ENCODE measurements at places on chromosomes 1 and 21. TPM values are rescaled to one million over a fixed set of nuclear protein-coding genes. Genes with fewer than 3 reads are reported as not detected.

Gene DCST2
- 1.7 TPM for total RNA-seq

- DNase-seq: no peak
Observed at GRCh38 chr1:187338762-187339412, 510.1 kb downstream of the PLA2G4A start.

GRCh38 chr1:155424091-155424490 is 103.4 kb downstream of the RUSC1 start:
- no peak for DNase-seq

DNA sequence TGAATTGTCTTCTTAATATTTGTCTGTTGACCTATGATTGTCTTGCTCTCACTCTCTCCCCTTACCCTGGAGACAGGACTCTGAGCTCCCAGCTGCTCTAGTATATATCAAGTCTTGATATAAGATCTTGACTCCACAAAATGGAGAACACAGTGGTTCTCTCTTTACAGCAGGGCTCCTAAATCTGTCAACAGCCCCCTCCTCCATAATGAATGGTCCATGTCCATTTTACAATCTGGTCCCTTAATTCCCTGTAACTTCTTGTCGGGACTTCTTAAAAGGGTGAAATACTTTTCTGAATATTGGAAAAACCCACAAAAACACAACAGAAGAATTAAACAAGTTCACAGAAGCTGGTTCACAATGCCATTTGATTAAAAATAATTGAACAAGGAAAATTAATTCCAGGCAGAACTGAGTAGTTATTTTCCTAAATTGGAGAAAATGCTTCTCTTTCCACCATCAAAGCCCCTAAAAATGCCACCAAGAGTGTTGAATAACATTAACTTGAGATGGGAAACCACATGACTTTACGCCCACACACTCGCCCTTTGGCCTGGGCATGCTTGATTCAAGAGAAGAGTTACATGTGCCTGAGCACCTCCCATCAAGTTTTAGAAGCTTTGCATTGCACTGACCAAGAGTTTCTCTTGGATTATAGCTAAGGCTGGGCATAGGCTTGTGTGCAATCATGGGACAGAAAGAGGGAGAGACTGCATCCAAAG is 109.8 kb downstream of the TOMM20 start:
- no peak for DNase-seq

Gene GJA8
- total RNA-seq: not detected

DNA sequence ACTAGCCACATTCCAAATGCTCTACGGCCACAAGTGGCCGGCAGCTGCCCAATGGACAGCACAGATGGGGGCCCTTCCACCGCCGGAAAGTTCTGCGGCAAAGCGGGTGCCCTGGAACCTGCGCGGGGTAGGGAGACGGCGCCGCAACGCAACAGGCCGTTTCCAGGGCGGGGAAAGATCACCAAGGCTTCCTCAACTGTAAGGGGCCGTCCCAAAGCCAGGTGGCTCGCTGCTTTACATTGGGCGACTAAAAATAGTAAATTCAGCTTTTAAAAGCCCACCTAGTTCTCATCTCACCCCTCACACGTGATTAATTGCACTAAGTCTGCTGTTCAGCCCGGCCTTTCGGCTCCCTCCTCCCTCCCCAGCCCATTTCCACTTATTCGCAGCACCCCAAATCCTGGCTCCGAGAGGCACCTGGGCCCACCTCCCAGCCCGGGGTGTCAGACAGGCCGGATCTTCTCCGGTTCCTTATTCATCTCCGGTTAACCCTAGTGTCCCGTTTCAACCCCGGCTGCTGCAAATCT is 643 bp downstream of the CFAP298 start:
- DNase-seq: peak; percentile 61

DNA sequence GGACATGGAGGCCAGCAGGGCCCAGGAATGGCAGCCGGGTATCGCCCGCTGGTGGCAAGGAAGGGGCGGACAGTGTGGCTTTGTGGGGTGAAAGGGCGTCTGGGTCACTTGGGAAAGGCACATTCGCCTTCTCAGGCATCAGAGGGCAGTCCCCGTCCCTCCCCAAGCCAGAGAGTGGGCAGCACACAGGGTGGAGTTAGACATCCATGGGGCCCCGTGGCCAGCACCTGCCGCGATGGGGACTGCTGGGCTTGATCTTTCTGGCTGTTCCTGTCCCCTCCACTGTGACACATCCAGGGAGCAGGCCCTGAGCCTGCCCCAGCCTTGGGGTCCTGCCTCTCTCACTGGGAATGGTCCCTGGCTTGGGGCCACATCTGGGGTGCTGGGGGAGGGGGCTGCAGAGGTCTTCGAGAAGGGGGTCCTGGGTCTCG is 4.0 kb upstream of the TRPM2 start:
- DNase-seq: no peak

- no peak for DNase-seq
Observed at GRCh38 chr1:12345350-12346217, 115.8 kb downstream of the VPS13D start.

- DNase-seq: no peak
Observed at GRCh38 chr1:182191381-182192115, 130.0 kb upstream of the ZNF648 start.

DNA sequence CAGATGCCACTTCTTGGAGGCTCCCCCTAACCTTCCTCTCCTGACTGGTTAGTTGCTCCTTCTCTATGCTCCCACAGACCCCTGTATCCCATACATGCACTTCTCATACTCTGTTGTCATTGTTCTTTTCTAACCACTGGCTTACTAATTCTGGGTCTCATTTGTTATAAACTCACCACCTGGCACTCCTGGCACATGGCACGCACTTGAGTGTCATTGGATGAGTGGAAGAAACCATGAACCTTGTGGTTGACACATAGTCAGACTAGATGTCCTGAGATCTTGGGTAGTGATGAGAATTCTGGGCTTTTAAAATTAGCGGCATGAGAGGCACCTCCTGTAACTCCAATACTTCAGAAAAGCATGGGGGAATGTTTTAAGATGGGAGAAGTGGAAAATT is 49.3 kb downstream of the TRIM62 start:
- no peak for DNase-seq

- DNase-seq: no peak
Observed at GRCh38 chr1:81558291-81559076, 242.2 kb upstream of the ADGRL2 start.

Gene SLAMF9
- total RNA-seq: not detected

DNA sequence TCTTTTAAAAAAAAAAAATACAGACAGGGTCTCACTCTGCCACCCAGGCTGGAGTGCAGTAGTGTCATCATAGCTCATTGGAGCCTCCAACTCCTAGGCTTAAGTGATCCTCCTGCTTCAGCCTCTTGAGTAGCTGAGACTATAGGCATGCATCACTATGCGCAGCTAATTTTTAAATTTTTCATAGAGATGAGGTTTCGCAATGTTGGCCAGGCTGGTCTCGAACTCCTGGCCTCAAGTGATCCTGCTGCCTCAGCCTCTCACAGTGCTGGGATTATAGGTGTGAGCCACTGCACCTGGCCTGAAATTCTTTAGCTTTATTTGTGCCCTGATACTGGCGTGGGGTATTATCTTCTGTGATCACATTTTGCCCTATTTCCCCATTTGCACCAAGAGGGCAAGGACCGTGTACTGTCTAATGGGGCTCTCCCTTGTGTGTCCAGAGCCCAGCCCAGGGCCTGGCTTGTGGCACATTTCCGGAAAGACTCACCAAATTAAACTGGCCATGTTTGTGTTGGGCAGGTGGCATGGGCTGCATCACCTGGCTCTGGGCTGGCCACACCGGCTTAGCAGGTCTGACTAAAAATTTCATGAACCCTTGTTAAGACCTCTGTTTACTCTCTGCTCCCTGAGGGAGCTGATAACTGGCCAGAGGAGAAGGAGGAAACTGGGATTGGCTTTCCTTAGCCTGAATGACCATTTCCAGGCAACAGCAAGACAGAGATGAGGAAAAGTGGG is 32.2 kb downstream of the TRIM62 start:
- DNase-seq: no peak

Gene RHD
- total RNA-seq: not detected

GRCh38 chr1:115880981-115881672 is 40.2 kb upstream of the NHLH2 start:
- DNase-seq: no peak

DNA sequence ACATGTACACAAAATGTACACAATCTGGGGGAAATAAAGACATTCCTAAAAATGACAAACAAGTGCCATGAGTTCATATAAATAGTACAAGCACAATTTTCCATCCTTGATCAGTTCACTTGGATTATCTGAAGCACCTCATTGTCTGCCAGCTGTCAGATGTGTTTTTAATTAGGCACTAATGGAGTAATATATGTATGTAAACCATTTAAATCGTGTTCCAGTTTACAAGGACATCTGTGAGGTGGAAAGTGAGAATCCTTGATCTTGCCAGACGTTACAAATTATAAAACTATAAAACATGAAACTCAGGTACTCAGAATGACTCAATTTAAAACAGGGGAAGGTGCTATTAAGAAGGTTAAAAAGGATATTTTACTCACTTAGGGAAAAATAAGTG is 1312.2 kb downstream of the PLA2G4A start:
- DNase-seq: no peak

DNA sequence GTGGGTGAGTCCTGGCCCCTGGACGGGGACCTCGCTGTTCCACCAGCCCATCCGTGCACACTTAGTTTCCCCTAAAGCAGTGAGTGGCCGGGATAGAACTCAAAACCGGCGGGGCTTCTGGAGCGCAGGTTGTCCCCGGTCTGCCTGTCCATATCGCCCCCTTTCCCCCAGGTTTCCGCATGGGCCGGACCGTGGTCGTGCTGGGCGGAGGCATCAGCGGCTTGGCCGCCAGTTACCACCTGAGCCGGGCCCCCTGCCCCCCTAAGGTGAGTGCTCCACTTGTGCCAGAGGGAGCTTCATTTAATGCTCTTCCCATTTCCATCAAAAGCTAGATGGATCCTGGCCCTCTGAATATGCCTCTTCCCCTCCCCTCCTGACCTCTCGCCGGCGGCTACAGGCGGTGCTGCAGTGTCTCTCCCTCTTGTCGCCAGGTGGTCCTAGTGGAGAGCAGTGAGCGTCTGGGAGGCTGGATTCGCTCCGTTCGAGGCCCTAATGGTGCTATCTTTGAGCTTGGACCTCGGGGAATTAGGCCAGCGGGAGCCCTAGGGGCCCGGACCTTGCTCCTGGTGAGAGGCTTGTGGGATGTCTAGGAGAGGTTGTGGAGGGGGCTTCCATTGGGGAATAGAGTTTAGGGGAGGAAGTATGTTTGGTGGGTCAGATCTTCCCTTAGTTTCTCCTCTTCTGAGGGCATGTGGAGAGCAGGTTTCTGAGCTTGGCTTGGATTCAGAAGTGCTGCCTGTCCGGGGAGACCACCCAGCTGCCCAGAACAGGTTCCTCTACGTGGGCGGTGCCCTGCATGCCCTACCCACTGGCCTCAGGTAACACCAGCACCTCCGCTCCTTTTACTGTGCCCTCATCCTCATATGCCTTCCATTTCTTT is 683 bp downstream of the PPOX start:
- DNase-seq: no peak

Measured in mucosa of descending colon (tissue), 3 donors.